NCI-H187 treated with DMSO at 0.1 percent for 48 hours (cell line): ENCODE measurements at places on chromosomes 7 and 10.

- DNase-seq = no peak
Measured at GRCh38 chr10:88755753-88756152, 4.1 kb upstream of the LIPN start.

GRCh38 chr7:128206017-128206746 is 34.9 kb upstream of the LEP start:
- no peak for DNase-seq

DNA sequence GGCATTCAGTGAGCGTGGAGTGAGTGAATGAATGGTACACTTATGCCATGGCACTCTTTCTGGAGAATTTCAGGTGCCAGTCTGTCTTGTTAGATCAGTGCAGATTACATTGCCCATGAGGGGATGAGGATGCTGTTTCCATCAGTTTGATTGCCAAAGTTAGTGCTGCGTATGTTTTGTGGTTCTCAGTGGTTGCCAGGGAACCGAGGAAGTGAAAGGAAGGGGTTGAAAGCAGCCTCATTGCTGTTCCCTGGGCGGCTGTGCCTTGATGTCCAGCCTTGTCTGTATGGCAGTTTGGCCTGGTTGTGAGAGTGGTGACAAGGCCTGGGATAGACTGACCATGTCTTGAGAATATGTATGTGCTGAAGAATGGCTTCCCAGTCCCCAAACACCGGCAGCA is 30.2 kb downstream of the WBP1L start:
- DNase-seq = no peak

DNA sequence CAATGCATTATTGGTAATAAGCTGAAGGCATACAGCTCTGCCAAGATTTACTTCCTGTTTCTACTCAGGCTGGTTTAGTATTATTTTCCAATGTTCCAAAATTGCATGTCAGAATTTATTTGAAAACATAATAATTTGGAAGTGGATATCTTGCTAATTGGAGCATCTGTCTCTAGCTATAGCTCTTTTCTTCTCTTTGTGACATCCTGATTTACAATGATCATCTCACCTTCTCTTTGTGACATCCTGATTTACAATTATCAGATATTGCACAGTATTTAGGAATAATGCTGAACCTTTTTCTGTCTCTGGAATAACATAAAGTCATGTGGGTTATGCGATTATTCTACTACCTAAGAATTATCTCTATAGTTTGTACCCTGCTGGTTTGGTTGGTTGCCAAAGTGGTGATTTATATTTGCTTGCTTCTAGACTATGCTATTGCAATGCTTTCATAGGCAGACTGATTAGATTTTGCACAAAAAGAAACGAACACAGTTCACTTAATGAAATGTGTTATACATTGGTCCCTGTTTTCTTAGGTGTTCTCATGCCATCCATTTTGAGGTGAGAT is 44.3 kb upstream of the CABCOCO1 start:
- no peak for DNase-seq

DNA sequence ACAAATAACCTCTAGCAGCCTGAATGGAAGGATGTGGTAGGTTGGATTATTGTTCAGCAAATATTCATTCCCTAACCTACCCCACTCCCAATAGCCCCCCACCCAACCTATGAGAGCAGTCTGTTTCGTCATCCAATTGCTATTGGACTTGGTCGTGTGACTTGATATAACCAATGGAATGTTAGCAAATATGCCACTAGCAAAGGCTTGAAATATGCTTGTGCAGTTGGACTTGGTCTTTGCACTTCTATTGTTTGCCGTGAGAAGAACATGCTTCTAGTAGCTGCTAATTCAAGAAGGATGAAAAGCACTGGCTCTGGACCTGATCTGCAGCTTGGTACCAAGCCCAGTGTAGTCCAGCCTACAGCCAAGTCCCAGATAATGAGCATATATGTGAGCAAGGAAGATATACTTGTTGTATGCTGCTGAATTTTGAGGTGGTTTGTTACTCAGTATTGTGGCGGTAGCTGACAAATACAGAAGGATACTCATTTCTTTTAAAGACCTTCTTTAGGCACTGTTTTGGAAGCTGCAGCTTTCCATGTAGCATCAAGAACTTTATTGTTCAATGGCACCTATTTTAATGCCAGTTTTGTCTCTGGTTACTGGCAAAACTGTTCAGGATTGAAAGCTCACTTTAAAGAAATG is 180.4 kb downstream of the EXOC4 start:
- no peak for DNase-seq

GRCh38 chr7:81816312-81816711 is 46.5 kb upstream of the HGF start:
- DNase-seq = no peak

- DNase-seq = no peak
Measured at GRCh38 chr7:151366166-151366879, 24.7 kb downstream of the NUB1 start.

DNA sequence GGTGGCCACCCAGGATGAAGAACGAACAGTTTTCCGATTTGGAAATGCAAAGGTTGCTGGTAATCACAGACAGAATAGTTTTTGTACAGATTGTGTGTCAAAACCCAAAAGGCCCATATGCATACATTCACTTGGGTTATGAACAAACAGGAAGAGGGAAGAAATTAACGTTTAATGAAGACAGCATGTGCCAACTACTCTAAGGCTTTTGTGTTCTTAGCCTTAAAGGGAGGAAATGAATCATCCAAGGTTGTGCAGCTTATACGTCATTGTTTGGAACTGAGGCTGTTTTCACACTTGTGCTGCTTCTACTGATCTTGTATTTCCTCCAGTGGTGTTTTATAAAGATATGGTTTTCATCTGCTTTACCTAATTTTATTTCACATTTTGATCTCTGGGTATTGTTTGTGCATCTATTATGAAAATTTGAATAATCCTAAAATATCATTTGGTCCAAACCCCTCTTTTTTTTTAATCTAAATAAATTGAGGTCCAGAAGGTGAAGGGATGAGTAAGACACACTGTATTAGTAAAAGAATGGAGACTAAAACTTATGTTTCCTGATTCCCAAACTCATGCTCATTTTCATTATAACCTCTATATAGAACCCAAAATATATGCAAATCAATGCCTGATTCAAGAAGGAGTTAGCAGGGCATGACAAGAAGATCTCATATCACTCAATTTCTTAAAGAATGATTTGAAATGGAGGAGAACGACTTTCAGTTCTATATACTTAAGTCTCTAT is 373.1 kb downstream of the THSD7A start:
- DNase-seq = no peak

- peak; percentile 96 for DNase-seq
Measured at GRCh38 chr7:82335927-82336326, 107.7 kb downstream of the CACNA2D1 start.

- no peak for DNase-seq
Measured at GRCh38 chr10:76119515-76119914, 688.1 kb downstream of the LRMDA start.

- no peak for DNase-seq
Measured at GRCh38 chr10:76763376-76763775, 874.2 kb downstream of the KCNMA1 start.

DNA sequence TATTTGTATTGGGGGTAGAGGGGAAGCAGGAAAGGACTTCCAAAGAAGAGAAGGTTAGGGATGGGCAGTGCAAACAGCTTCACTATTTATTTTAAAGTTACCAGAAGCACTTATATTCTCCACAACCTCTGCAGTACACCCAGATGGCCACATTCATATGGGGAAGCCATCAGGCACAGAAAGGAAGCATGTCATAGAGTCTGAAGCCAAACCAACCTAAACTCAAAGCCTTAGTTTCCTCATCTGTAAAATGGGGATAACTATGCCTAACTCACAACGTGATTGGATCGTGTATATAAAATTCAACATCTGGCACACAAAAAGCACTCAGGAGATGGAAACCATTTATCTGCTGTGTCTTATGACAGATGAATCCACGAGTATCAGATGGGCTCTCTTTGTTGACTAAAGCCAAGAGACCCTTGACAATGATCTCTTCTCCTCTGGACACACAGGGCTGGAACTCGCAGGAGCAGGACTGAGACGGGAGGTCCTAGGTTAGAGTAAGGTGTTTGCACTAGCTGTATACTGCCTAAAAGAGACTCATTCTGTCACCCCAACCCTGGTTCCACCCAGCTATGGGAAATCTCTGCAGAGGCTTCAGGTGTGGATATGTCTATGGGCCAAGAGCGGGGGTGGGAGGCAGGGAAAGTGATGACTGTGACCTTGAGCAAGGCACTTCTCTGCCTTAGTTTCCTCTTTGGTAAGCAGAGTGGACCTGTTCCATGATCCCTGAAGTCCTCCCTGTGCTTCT is 1.8 kb downstream of the KIAA1549 start:
- DNase-seq = no peak
